ENCODE measurements at places on chromosomes 5 and 9.

- no peak for DNase-seq
Measured at GRCh38 chr9:35748858-35749514, at the start of the genes GBA2 and RGP1. GBA2 (minus strand) TSS chr9:35749228; CDS start chr9:35748704, 524 bp downstream. RGP1 (plus strand) TSS chr9:35749287; CDS start chr9:35749756, 469 bp downstream.

DNA sequence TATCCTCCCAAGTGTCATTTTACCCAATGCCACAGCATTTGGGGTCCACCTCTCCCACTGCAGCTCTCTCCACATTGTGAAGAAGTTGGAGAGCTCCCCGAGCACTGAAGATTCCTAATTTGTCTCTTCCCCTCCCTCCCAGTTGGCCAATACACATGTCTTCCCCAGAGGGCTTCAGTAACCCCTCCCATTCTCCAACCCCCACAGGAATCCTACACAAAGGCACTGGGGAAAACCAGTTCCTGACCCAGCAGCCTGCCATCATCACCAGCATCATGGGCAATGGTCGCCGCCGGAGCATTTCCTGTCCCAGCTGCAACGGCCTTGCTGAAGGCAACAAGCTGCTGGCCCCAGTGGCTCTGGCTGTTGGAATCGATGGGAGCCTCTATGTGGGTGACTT, 87.3 kb upstream of the WWC1 start:
- DNase-seq = no peak

GRCh38 chr5:77832166-77832770, 56.1 kb upstream of the TBCA start:
- DNase-seq = no peak

- no peak for DNase-seq
Measured at GRCh38 chr5:65157906-65158603, 323.7 kb downstream of the ADAMTS6 start.

- no peak for DNase-seq
Measured at GRCh38 chr5:129904667-129905472, 605 bp downstream of the CHSY3 start.

- DNase-seq = no peak
Measured at GRCh38 chr9:135010921-135011320, 76.5 kb upstream of the OLFM1 start.

- no peak for DNase-seq
Measured at GRCh38 chr5:37043693-37044092, 167.1 kb downstream of the NIPBL start.

- peak; percentile 9 for DNase-seq
Measured at GRCh38 chr5:69271376-69271775, 36.7 kb downstream of the CDK7 start.

DNA sequence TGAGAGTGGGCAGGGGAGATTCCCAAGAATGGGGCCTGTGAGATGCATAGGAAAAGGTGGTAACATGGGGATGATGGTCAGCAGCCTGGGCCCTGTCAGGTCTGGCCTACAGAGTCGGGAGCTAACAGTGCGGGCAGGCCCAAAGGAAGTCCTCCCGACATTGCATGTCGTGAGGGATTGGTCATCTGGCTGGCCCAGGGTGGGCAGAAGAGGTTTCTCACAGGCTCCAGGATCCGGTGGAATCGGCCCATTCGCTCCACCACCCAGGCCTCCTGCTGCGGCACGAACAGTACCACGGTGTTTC, 514 bp downstream of the STOML2 start:
- DNase-seq = no peak

DNA sequence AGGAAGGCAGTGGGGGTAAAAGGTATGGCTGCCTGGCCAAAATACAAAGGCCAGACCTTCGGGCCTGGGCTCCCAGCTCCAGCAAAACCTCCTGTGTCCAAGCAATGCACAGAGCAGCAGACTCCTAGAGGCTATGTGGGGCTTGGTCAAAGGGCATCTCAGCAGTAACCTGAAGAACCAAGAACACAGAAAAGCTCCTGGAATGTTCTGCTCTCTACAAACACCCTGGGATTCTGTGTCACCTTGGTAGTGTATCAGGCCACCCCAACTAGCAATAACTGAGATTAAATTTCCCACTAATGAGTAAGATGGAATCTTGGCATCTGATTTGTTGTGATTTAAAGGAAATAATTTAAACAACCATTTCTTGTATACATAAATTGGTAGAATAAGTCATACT, 158.6 kb downstream of the GLIS3 start:
- no peak for DNase-seq

DNA sequence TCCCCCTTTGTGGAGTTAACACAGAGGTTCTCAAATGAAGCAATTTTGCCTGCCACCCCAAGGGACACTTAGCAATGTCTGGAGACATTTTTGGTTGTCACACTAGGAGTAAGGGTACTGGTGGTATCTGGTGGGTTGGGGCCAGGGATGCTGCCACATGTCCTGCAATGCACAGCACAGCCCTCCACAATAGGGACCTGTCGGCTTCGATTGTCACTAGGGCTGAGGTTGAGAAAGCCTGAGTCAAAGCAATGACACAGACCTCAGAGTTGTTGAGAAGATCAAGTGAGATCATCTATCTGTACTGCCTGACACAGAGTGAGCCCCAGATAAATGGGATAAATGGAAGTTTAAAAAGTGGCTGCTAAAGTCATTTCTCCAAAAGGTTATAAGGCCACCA, 249.2 kb upstream of the KLF4 start:
- no peak for DNase-seq

- DNase-seq = no peak
Measured at GRCh38 chr9:136901516-136902258, 15.4 kb downstream of the TRAF2 start.

GRCh38 chr9:257957-258356, 43.3 kb downstream of the DOCK8 start:
- DNase-seq = no peak

DNA sequence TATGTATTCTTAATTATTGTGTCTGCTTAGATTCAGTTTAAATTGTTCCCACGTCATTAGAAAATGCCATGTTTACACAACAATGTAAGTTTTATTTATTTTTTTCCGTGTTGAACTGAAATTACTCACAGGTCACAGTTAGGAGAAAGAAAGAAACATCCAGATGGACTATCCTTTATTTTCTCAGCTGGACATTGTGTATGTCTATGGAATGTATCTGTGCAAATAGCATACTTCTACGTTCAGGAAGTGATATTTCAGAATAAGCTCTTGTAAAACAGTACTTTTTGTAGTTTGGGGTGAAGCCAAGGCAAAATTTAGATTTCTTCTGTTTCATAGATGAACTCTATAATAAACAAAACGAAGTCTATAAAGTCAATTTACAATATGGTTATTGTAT, 249.0 kb upstream of the ZNF608 start:
- no peak for DNase-seq

GRCh38 chr9:6605202-6605601, 40.3 kb downstream of the GLDC start:
- no peak for DNase-seq

GRCh38 chr5:159884917-159885620, 31.2 kb upstream of the ADRA1B start:
- DNase-seq = no peak

GRCh38 chr9:121073038-121073437, 1.7 kb upstream of the CNTRL start:
- DNase-seq = peak; percentile 70

DNA sequence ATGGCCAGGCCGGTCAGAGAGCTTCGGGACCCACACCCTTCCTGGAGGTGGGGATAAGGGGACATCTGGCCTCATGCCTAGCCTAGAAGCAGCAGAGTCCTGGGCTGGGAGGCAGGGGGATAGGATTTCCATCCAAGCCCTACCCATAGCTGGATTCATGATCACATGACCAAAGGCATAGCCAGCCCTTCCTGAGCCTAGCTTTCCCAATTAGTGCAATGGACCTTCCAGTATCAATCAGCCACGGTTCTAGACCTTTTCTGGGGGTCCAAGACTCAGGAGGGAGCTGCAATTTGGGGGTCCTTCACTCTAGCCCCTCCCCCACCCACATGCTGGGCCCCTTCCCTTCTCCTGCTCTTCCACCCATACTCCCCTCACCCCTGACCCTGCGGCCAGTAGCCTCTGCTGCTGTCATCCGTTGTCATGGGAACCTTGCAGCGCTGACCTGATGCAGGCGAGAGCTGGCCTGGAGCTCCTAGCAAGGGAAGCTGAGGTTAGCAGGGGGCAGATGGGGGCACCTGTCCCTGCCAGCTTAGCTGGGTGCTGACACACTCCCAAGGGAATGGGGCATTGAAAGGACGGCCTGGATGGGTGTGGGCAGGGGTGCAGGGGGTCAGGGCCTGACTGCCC, 44.6 kb downstream of the CXXC5 start:
- no peak for DNase-seq

DNA sequence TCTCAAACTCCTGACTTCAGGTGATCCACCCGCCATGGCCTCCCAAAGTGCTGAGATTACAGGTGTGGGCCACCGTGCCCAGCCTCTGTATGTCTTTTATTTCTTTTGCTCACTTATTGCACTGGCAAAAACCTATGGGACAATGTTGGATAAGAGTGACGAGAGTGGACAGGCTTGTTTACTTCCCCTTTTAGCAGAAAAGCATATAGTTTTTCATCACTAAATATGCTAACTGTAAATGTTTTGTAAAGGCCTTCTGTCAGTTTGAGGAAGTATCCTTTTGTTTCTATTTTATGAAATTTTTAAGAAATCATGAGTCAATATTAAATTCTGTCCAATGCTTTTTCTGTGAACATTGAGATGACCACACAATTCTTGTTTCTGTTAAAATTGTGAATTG, 103.3 kb downstream of the AUH start:
- DNase-seq = no peak

DNA sequence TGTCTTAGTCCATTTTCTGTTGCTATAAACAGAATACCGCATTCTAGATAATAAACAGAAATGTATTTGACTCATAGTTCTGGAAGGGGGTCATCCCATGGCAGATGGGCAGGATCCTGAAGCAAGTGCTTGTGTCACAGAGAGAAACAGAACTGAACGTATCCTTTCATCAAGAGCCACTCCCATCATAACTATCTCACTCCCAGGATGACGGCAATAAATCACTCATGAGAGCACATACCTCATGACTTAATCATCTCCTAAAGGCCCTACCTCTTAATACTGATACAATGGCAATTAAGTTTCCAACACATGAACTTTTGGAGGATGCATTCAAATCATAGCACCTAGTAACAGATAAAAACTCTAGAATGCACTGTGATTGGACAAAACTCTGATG, 142.9 kb downstream of the CAMK4 start:
- DNase-seq = no peak

DNA sequence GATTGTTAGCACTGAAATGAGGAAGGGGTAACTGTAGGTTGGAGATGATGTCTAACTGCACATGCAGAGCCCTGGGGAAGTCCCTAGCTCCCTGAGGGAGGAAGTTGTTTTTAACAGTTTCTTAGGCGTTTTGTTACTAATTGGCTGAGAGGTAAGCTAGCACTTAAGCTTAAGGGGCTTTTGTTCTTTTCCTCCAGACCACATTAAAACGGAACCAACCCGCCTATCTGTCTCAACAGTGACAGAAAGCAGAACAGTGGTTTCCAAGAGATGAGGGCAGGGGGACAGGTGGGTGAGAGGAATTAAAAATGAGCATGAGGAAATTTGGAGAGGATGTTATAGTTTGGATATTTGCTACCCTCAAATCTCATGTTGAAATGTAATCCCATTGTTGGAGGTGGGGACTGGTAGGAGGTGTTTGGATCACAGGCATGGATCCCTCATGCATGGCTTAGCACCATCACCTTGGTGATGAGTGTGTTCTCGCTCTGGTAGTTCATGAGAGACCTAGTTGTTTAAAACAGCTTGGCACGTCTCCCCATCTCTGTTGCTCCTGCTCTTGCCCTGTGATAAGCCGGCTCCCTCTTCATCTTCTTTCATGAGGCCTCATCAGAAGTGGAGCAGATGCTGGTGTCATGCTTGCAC, 38.9 kb downstream of the LYRM7 start:
- DNase-seq = no peak

DNA sequence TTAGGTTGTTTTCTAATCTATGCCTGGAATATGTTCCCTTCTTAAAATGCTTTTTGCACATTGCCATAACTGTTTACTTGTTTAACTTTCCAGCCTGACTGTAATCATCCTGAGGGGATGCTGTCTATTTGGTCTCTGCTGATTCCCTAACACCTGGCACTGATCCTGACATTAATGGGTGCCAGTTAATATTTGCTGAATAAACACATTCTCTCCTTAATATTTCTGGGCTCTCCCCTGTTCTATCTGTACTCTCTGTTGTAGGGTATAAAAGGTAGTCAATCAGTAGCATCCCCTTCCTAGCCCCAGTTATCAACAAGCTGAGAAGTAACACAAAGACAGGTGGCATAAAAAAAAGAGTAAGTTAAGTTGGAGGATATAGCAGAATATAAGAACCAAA, 21.3 kb upstream of the SLC31A2 start:
- DNase-seq = no peak

- DNase-seq = no peak
Measured at GRCh38 chr5:72630081-72630480, 122.9 kb upstream of the ZNF366 start.

GRCh38 chr5:172648755-172649154, 7.7 kb downstream of the NEURL1B start:
- DNase-seq = no peak

DNA sequence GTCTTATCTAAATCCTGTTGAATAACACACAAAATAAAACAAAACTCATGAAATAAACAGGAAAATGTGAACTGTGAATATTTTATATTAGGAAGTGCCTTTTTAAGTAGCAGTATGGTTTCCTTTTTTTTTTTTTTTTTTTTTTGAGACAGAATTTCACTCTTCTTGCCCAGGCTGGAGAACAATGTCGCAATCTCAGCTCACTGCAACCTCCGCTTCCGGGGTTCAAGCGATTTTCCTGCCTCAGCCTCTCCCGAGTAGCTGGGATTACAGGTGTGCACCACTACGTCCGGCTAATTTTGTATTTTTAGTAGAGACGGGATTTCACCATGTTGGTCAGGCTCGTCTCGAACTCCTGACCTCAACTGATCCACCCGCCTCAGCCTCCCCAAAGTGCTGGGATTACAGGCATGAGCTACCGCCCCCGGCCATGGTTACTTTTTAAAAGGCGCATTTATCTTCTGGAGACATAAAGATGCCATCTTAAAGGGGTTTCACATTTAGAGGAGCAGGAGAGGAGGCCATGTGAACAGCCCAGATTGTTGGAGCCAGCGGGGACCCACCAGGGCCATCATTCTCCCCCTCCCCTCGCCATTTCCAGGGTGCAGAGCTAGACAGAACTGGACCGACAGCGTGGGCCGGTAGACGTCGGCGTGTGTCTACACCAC, 64.1 kb downstream of the ROR2 start:
- no peak for DNase-seq
